Lung microvascular endothelial cell (primary cell): ENCODE measurements at places on chromosomes 7 and 10.

- peak; percentile 21 for DNase-seq
These were observed 239.7 kb upstream of the LRGUK start for GRCh38 chr7:133887459-133887858.

GRCh38 chr7:106827626-106828025 is 37.5 kb upstream of the PIK3CG start:
- DNase-seq: no peak

DNA sequence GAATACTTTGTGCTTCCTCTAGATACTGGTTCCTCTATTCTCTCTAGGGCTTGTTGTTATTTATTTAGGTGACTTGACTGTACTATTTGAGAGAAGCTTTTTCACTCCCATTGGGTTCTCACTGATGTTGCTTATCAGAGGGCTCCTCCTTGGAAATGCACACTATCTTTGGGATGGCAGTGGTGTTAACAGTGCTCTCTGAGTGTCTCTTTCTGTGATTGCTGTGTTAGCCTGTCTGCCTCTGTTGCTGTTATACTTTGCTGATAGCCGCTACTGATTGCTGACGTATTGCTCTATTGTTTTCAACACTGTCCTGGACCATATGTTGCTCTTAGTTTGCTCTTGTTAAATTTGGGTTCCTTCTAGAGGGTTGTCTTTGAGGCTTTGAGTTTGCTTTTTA is 34.7 kb downstream of the ZNF33A start:
- no peak for DNase-seq

- peak; percentile 77 for DNase-seq
These were observed 17.6 kb downstream of the ZDHHC16 start for GRCh38 chr10:97463363-97464132.

GRCh38 chr10:78551184-78552005 is 517.4 kb upstream of the ZMIZ1 start:
- peak; percentile 33 for DNase-seq

DNA sequence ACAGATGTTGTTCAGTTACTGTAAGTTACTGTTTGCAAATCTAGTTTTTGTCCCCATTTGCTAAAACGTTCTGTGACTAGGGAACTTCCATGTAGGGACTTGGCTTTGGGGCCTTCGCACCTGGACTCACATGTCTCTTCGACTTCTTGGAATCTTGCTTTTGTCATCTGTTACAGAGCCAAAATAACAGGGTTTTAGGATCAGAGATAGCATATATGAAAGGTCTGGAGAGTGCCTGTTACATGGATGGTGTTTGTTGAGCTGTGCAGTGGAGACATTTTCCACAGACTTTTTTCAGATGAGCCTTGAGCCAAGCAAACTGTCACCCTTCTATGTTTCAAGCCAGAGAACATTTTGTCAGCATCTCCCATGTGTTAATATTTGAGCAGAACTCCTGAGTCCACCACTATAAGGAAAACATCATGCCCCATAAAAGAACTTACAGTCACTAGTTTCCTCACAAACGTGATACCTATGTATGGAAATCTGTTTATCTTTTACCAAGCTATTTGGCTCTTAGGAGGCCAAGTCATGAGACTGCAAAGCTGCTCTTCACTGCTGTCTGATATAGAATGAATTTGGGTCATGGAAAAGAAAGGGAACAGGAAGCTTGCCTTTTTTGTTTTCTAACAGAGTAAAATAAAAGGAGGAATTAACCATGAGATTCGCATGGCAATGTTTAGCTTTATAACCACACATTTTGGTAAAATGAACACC is 818.6 kb upstream of the IGFBP3 start:
- DNase-seq: no peak

DNA sequence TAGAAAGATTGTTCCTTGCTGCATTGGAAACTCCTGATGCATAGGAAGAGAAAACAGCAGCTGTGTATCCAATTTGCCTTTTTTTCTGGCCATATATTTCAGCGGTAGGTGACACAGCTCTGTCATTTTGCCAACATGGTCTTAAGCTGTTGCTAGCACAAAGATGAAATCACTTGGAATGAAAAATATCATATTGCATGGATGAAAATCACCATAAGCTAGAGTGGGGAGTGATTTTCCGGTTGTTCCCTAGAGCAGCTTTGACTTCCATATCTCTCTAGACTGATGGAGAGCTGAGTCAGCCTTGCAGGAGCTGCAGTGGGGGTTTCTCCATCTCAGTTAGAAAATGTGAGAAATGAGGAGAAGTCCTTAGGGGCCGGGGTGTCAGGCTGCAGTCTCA is 38.3 kb upstream of the BTBD16 start:
- no peak for DNase-seq
